ENCODE measurements at places on chromosomes 3 and 15.
A peak's percentile ranks its signal among the peaks of the same experiment; 100 is the strongest.

DNA sequence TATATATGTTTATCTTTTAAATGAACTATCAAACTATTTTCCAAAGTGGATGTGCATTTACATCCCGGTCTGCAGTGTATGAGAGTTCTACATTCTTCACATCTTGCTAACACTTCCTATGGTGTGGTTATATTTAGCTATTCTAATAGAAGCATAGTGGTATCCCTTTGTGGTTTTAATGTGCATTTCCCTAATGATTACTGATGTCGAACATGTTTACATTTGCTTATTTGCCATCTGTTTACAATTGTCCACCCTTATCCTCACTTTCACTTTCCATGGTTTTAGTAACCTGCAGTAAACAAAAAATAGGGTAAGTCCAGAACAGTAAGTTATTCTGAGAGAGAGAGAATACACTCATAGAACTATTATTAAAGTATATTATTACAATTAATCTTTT lies 360.5 kb upstream of the NAALADL2 start:
- no peak for DNase-seq

GRCh38 chr15:73353734-73354133 lies 15.0 kb downstream of the HCN4 start:
- no peak for DNase-seq

- no peak for DNase-seq
Observed at GRCh38 chr3:152444029-152444641, 175.4 kb downstream of the MBNL1 start.

- no peak for DNase-seq
Observed at GRCh38 chr3:148006508-148006907, 597.3 kb downstream of the ZIC1 start.

DNA sequence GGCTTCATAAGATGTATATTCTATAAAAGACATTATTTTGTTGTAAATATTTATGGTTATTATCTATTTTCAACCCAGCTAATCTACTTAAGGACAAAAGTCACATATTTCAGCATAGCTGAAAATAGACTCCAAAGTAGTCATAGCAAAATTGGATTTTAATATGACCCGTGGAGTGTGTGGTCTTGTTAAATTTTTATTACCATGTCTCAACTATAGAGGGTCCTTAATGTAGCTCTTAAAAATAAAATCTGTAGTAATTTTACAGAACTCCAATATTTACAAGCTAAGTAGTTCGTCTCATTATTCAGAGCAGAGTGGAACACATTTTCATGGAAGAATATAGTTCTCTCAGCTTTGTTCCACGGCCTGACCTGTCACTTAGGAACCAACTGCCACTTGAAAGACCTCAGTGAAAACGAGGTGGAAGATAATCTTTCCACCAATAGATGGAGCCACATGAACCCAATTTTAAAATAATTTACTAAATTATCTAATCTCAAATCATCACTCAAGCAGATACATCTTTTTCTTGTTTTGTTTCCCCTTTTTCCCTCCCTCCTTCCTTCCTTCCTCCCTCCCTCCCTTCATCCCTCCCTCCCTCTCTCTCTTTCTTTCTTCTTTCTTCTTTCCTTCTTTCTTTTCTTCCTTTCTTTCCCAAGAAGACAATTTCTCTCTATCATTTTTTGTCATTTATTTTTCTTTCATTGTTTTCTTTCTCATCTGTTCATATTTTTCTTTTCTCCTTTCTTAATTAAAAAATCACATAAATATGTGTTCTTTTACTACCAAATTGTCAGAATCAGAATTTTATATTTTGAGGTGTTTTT lies 97.2 kb downstream of the CLDN1 start:
- no peak for DNase-seq

DNA sequence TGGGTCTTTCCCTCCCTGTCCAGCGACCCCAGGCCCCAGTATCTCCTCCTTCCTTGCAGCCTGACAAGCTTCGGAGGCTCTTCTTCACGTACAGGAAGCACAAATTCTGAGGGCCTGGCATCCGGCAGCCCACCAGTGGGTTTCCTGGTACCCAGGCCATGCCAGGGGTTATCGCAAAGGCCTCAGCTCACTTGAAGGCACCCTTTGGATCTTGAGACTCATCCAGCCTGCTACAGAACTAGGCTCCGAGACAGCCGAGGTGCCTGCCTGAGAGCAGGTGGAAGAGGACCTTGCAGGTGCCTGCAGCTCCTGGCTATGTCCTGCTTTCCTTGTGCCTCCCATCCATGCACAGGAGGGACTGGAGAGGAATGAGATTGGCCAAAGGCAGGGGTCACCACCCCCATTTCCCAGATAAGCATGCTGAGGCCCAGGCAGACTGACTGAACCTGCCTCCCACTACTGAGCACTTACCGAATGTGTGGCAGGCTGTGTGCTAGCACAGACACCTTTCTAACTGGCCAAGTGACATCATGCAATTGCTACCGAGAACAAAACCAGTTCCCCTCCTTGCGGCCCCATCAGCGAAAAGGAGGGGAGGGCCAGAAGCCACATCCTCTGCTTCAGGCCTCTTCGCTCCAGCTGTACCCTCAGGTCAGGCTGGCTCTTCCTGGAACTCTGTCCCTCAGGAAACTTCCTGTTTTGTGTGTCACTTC lies 11.2 kb downstream of the SH2D7 start:
- DNase-seq, result peak; percentile 68

DNA sequence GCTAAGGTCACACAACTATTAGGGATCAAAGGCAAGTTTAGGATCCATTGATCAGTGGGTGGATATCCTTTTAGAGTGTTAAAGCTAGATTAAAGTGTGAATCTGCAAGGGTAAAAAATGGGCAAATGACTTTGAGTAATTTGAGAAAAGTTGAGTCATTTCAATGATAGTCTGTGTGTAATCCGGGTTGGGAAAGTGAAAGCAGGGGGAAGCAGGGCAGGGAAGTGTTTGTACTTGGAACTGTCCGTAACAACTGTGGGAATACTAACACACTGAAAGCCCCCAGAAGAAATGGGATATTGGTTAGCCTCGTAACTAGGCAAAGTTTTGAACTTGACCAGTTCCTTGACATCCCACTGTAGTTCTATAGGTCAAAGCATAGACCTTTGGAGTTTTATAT lies 187.2 kb upstream of the SLITRK3 start:
- no peak for DNase-seq

GRCh38 chr15:100134089-100134583 lies 207.6 kb downstream of the ADAMTS17 start:
- no peak for DNase-seq

DNA sequence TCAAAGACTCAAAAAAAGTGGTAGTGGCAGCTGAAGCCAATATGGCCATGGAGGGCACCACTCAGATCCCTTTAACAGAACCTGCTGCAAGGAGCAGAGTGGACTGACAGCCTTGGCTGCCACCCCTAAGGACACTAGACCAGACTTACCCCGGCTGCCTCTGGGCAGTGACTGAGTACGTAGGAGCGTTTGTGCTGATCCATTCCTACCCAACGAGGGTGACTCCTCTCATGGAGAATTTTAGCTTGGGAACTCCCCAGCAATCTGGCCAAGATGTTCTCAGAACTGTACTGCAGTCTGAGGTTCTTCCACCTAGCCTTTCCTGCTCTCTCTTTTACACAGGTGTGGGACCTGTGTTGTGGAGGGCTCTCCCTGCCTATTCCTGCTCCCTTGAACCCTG lies 22.1 kb downstream of the CLEC3B start:
- no peak for DNase-seq

GRCh38 chr15:29518442-29518841 lies 248.8 kb upstream of the NSMCE3 start:
- no peak for DNase-seq

- no peak for DNase-seq
Observed at GRCh38 chr3:105764378-105765307, 104.2 kb downstream of the CBLB start.

DNA sequence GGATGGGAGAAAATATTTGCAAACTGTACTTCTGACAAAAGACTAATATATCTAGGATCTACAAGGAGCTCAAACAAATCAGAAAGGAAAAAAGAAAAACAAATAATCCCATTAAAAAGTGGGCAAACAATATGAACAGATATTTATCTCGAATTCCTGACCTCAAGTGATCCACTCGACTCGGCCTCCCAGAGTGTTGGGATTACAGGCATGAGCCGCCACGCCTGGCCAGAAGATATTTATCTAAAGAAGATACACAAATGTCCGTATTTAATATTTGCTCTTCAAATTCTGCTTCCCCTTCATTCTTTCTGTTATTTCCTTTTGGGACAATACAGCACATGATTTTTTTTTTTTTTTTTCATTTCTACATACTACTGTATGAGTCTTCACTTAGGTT lies 151.7 kb upstream of the GRM7 start:
- no peak for DNase-seq

DNA sequence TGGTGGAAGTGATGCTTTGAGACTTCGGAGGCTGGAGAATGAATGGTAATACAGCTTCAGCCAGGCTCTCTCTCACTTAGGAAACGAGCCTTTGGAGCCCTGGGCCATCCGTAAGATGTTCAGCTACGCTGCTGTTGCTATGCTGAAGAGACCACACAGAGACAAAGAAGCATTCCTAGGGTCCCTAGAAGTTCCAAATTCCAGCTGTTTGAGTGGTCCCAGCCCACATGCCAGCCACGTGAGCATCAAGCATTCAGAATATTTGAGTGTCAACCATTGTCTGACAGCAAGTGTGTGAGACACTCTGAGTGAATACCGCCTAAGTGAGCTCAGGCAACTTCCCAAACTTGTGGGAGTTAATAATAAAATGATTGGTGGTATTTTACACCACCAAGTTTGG lies 212.9 kb downstream of the CD47 start:
- no peak for DNase-seq

GRCh38 chr15:97966246-97966645 lies 5.7 kb downstream of the ARRDC4 start:
- DNase-seq, result no peak

GRCh38 chr3:159761369-159761768 lies 227.3 kb upstream of the IL12A start:
- no peak for DNase-seq

DNA sequence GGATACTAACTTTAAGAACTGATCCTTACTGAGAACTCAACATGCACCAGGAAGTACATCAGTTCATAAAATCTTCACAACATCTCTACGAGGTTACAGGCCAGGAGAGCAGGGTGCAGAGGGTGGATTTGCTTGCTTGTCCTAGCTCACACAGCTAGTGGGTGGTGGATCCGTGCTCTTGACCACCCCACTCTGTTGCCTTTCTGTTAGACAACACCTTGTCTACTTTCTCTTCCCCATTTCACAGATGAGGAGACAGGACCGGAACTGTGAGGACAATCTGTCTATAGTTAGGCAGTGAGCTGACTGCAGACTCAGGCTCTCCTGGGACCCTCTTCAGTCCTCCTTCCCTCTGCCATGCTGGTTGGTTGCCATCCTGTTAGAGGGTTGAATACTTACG lies 221.7 kb upstream of the TLE3 start:
- DNase-seq, result no peak

- no peak for DNase-seq
Observed at GRCh38 chr3:4426782-4427344, 40.2 kb downstream of the SUMF1 start.

DNA sequence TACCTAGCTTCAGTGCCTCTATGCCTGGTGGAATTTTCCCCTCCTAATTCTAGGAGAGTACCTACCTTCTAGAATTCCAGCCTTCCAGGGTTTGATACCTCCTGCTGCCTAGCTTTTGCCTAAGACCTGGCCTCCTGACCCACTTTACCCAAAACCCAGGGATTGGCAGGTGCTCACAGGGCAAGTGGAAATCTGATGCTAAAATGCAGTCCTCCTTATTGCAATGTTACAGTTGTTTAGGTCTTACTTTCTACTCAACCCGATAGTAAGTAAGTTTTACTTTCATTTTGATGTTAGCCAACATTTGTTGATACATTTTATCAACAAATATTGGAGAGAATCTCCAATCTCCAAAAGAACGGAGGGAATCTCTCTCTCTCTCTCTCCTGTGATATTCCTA lies 275.9 kb downstream of the DOCK3 start:
- DNase-seq, result no peak

GRCh38 chr3:140756240-140757016 lies 78.6 kb downstream of the TRIM42 start:
- no peak for DNase-seq
